ENCODE measurements at places on chromosomes 12 and 14. TPM values are rescaled to one million over a fixed set of nuclear protein-coding genes. Genes with fewer than 3 reads are reported as not detected.

GRCh38 chr12:51281202-51281924, 11.1 kb upstream of the SMAGP start:
- DNase-seq: no peak

DNA sequence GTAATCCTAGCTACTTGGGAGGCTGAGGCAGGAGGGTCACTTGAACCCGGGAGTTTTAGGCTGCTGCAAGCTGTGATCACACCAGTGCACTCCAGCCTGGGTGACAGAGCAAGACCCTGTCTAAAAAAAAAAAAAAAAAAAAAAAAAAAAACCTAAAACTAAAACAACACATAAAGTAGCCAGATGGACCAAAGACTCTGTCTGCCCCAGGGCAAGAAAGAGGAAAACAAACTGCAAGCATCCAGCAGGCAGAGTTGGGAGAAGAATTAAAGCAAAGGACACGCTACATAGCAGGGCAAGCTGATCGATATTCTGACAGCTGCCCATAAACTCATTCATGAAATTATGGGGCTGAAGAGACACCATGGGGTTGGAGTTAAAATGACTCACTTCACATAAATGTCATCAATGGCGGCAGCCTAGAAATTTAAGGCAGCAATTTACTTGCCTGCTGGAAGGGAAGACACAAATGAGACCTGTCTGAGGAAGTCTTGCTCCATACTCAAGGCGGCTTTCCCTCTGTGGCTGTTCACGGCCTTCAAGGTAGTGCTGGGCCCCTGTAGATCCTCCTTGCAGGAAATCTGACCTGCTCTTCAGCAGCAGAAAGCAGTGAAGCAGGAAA, 259.1 kb upstream of the FKBP4 start:
- no peak for DNase-seq

GRCh38 chr12:124336742-124337520, 42.0 kb downstream of the RFLNA start:
- no peak for DNase-seq

DNA sequence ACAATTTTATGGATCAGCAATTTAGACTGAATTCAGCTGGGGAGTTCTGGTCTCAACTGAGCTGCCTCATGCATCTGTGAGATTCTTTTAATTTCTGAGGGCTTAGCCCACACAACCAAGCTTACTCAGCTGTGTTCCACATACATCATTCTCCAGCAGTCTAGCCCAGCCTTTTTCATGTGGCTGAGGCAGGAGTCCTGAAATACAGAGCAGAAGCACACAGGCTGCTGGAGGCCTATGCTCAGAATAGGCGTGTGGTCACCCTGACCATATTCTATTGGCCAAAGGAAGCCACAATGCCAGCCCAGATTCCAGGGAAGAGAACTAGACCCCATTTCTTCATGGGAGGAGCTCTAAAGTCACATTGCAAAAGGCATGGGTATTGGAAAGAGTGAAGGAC, 72.3 kb upstream of the DHRS4 start:
- DNase-seq: no peak

DNA sequence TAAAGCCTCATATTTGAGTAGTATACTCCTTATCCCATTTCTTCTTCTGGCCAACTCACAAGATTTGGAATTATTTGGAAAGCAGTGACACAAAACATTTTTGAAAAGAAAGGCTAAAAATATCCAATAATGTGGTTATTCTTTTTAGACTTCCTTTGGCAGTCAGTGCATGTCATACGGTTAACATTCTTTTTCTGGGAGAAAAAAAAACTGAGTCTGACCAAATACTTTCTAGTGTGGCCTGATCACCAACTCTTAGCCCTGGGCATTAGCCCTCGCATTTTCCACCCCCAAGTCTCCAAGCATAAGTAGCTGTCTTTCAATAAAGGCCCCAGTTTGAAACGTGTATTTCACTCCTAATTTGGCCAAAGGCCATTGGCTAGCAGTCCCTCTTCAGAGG, 5.9 kb downstream of the RASSF3 start:
- no peak for DNase-seq

DNA sequence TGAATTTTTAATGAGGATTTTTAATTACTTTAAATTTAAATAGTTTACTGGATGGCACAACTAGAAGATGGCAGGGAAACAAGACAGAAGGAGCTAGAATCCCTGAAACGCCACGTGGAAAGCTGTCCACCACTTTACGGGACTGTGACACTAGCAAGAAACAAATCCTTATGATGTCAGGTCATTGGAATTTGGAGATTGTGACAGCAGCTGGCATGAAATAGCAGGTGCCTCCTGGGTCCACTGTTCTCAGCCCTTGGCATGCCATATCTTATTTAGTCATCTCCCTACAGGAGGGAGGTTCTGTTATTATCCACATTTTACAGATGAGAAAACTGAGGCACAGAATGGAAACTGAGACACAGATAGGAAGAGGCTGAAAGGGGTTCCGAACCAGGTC, 113.8 kb downstream of the BCL11B start:
- DNase-seq: no peak

- no peak for DNase-seq
Observed at GRCh38 chr14:88326352-88327103, 3.5 kb upstream of the KCNK10 start.

OR6C2 gene
- total RNA-seq: not detected

DNA sequence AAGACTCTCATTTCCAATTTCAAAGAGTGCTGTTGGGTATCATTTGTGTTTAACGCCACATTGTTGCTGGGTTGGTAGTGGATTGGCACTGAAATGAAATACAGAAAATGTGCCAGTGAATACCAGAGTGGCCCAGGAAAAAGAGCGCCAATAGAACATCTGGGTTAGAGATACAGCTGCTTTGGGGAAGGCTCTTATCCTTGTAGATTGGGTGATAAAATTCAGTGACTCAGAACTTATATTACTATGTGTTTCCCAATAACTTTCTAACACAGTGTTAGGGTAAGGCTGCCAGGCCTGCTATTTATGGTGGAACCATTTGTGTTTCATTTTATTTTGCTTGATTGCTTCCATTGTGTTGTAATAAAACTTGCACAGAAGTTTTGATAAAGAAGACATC, 168.2 kb upstream of the SSTR1 start:
- no peak for DNase-seq

DNA sequence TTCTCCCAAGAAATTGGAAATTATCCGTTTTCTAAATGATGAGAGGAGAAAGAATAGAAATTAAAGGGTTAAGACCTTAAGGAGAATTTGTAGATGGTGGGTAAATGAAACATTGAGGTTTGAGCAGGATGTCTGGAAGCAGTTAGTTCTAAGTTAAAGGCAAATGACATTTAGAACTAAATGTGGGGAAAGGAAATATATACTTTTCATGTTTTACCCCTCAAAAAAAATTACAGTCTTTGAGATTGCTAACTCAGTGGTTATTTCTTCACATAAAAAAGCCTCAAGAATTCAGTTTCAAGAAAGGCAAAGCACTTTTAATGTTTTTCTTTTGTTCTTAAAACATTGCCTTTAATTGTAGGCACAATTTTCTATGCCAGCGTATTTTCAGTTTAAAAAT, 114.0 kb downstream of the PLEKHA5 start:
- DNase-seq: peak; percentile 9

GRCh38 chr12:67352682-67353081, 83.5 kb downstream of the CAND1 start:
- DNase-seq: no peak

ZNF891 gene
- 0.43 TPM for total RNA-seq

ACOT6 gene
- not detected for total RNA-seq

GUCY2C gene
- not detected for total RNA-seq

DNA sequence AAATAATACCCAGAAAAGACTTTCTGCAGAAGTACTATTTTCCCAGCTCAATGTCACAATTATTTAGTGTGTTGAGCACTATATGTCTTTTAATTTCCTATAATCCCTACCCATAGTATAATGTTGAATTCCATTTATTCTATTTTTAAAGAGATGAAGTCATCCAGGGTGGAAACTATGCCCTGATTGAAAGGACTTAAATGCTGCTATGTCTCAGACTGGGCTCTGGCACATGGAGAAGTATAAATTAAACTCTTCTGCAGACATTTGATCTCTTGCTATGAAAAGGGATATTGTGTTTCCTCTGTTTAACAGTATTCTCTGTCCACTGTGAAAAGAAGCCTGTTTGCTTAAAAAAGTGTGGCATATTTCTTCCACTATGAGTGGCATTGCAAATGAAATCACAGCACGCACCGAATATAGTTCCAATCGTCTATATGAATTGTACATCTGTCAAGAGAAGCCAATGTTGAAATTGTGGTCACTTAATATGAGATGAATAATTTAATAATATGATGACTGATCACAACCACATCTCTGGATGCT, 192.3 kb downstream of the BCAT1 start:
- no peak for DNase-seq

CLEC1B gene
- not detected for total RNA-seq

SPRING1 gene
- total RNA-seq: 15.9 TPM

CLEC9A gene
- total RNA-seq: not detected

- DNase-seq: no peak
Observed at GRCh38 chr12:105748806-105749600, 389.8 kb downstream of the NUAK1 start.

TSPAN8 gene
- total RNA-seq: 1.2 TPM
